ENCODE measurements at places on chromosomes 7 and 10. TPM values are rescaled to one million over a fixed set of nuclear protein-coding genes. Genes with fewer than 3 reads are reported as not detected.

Gene BCL7B
- total RNA-seq, result 83.5 TPM

Gene OPN1SW
- 2.8 TPM for total RNA-seq

Gene MET
- total RNA-seq, result 36.8 TPM

Gene ZNF248
- total RNA-seq, result 12.1 TPM

Gene SPDYE9
- 0.26 TPM for total RNA-seq

Gene SEMA3E
- 3.2 TPM for total RNA-seq

DNA sequence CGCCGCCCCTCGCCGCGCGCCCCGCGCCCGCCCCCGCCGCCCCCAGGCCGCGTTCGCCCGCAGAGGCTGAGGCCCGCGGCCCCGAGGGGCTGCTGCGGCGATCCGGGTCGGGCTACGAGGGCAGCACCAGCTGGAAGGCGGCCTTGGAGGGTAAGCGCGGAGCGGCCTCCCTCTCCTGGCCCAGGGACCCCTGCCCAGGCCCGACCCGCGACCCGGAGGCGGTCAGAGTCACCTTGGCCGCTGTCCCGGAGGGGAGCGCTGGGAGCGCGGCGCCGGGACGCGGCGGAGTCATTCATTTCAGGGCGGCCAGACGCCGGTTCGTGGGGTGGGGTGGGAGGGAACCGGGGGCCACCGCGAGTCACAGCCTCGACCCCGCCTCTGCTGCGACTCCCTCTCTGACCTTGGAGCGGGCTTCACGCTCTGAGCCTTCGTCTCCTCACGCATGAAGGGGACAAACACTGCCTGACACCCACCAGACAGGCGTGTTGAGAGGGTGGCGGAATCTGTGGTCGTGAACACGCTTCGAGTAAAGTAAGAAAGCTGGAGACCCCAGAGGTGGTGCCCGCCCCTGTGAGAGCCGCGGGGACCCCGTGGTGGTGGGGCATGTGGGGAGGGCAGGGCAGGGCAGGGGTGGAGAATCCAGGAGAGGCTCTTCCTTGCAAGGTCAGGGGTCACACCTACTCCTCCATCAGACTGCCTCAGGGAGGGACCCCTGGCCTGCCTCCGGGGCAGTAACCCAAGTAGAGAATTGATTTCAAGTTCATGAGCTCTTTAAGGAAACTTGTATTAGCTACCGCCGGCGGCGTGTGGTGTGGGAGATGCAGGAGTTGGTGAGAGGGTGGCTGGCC is 707 bp downstream of the CLEC2L start:
- DNase-seq, result no peak

DNA sequence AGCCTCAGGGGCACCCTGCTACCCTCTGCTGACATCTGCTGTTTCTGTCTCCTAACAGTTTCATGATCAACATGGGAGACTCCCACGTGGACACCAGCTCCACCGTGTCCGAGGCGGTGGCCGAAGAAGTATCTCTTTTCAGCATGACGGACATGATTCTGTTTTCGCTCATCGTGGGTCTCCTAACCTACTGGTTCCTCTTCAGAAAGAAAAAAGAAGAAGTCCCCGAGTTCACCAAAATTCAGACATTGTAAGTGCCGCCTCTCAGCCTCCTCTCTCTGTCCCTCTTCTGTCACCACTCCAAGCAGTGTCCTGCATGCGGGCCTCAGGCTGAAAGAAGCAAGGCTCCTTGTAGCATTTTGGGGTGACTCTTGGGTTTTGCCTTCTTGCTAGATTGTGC is 39.0 kb downstream of the POR start:
- DNase-seq, result no peak

- no peak for DNase-seq
These were observed 29.4 kb downstream of the NUDT1 start for GRCh38 chr7:2271273-2272026.

DNA sequence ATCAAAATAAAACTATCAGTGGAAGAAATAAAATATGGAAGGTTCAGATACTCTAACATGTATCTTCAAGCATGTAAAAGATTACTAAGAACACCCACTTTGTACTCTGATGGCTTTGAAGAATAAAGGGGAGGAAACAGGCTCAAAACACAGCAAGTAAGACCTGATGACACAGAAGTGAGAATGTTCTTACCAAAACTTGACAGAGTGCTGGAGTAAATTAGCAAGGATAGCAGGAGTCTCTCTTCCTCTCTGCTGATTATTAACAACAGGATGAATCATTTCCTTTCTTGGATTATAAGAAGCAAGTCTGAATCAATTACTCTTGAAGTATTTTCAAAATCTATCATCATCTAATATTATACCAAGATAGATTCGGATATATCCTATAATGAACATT is 47.5 kb downstream of the GLI3 start:
- no peak for DNase-seq

DNA sequence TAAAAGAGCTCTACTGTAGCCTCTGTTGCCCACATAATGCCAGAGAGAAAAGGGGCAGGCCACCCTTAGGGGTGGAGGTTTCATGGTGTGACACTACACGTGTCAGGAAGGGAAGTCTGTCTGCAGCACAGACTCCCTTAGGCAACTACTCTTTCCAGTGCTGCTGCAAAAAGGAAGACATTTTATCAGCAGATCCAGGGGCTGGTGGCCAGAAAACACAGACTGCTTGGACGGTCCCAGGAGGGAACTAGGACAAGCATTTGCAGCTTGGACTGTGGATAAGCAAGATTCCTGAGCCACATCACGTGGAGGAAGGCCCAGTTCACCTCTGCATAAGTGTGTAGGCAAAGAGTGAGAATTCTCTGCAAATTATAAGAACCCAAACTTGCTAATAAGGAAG is 220.8 kb downstream of the FANK1 start:
- DNase-seq, result no peak

GRCh38 chr10:6699336-6699735 is 119.3 kb upstream of the PRKCQ start:
- no peak for DNase-seq

- DNase-seq, result no peak
These were observed 3.4 kb downstream of the AOC1 start for GRCh38 chr7:150855476-150856302.

- no peak for DNase-seq
These were observed 577 bp downstream of the LRRC18 start for GRCh38 chr10:48938990-48939536.

DNA sequence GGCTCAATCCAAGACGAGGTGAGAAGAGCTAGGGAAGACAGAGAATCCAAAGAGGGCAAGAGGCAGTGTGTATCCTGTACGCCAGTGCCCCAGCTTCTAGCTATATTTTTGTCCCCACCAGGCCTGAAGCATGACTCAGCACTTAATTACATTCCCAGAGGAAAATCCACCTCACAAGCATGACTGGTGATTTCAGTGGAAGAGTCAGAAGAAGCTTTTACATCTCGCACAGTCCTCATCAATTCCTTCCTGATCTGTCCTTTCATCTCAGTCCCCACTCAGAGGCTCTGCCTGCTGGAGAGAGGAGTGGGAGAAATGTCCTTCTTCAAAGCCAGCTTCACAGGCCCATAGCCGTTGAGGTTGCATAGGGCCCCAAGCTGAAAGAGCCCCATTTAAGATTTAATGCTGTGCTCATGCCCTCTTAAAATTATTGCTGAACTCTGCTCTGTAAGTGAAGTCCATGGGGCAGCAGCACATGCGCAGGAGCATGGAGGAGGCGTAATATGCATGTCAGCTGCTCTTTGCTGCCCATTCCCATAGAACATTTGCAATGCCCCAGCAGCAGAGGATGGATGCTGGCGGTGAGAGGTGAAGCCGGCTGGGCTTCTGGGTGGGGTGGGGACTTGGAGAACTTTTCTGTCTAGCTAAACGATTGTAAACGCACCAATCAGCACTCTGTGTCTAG is 39.0 kb upstream of the AOAH start:
- peak; percentile 8 for DNase-seq

DNA sequence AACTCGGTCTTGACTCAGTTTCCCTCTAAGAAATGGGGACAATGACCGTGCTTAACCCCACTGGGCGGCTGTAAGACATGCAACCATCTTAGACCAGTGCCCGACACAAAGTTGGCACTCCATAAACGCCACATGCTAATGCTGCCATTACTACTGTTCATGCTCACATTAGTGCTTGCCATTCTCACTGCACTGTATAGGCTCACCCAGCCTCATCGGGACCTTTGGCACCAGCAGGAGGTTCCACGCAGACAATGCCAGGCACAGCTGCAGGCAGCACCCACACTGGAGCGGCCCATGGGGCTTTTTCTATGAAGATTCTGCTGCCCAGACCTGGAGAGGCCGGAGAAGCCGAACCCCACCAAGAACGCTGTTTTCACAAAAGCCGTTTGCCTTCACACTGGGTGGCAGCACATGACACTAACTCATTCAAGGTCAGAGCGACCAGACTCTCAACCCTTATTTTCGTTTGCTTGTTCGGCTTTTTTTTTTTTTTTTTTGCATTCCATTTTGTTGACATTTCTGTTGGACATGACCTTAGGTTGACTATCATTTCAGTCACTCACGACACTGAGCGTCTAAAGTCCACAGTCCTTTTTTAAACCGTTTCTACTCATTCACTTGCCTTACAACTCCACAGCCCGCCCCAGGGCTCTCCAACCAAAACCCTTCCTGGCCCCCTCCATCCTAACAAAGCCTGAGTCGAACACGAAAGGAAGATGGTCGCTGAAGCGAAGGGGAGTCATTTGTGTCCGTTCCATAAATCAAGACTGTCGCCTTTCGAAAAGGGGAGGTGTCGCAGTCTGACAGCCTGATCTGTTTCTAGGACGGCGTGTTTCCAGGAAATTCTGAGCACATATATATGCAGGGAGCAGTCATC is 124.4 kb upstream of the RNF32 start:
- DNase-seq, result no peak

DNA sequence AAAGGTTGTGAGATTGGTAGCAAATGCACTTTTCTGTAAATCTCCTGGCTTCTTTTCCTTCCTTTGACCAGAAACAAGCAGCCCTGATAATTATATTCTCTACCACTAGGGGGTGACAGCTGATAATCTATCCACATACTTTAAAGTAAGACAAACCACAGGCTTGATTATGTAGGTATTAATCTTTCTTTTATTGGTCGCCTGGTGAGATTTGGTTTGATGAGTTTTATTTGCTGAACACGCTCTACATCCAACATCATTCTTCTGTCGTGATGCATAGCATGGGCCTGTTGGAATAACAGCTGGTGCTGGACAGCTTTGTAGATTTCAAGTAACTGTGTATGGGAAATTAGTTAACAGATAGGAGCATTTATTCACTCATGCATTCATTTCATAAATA is 63.5 kb downstream of the ZNF365 start:
- peak; percentile 82 for DNase-seq

- DNase-seq, result peak; percentile 78
These were observed 827 bp upstream of the FASTK start for GRCh38 chr7:151081170-151082101.

DNA sequence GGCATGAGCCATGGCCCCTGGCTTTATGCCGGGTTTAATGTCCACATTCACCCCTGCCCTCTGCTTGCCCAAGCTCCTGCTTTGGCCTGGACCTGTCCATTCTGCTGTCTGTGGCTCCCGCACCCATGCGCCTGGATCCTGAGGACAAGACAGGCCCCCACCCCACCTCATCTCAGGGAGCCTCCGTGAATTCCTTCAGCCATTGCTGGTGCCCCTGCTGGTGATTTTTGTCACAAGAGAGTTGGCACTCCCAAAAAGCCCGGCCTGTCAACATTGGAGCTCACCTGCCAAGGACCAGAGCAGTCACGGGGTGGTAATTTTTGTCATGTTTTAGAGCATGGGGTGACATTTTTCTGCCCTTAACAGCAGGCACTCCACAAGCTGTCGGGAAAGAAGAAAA is 127.5 kb upstream of the PLXNA4 start:
- no peak for DNase-seq

DNA sequence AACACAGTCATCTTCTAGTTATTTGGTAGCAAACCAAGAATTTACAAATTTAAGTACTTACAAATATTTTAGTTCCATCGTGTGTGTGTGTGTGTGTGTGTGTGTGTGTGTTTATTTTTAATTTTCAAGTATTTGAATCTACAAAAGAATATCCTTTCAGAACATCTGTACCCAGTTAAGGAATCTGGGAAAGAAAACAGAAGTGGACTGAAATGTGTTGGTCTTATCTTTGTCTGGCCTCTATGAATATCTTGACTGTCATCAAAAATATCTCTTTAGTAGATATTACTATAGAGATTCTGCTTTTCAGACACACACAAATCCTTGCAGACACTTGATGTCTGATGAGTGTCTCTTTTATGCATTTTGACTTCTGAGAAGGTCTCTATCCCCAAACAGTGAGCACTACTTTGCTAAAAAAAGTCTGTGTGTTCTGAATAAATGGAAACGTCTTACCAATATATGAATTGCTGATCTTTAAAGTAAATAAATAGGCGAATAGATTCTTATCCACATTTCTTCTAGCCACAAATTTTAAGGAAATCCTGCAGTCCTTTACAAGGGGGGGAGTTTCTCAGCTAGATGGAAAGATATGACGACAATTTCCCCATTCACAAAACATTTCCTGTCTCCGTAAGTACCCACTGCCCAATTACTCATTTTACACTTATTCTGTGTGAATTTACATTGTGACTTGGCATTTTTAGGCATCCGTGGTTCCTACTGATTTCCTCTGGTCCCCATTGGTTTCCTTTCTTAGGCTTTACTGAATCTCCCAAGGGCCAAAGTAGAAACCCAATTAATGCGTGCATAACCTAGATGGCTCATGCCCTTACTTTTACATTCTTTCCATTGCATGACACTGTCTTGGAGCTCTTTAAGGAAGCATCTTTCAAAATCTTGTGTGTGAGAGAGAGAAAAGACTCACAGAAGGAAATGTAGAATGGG is 36.0 kb downstream of the NRCAM start:
- no peak for DNase-seq

GRCh38 chr7:151520419-151521261 is 945 bp upstream of the RHEB start:
- peak; percentile 32 for DNase-seq

DNA sequence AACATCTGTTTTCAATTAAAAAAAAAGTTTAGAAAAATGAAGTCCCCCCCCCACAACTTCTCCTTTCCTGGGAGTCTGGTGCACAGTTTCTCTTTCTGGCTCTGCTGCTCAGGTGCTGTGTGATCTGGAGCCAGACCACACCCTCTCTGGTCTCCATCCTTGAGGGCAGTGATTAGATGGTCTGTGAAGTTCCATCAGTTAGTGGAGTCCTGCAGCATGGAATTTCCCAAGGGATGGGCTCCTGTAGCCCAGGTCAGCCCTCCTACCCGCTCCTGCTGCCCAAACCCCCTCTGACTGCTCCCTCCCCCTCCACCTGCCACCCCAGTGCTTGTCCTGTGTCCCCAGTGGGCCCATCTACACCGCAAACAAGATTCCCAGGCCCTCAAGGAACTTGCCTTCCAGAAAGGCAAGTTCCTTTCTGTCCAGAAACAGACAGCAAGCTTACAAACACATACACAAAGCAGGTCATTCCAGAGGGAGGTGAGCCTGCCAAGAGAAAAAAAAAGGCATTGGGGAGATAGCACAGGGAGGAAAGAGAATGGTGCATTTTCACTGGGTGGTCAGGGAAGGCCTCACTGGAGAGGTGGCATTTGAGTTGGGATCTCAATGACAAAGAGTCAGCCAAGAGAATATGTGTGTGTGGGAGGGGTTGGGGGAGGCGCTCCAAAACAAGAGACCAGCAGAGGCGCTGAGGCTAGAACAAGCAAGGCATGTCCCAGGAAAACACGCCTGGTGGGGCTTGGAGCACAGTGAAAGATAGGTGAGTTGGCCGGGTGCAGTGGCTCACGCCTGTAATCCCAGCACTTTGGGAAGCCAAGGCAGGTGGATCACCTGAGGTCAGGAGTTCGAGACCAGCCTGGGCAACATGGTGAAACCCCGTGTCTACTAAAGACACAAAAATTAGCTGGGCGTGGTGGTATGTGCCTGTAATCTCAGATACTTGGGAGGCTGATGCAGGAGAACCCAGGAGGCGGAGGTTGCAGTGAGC is 49.5 kb upstream of the SLC29A3 start:
- no peak for DNase-seq
